ENCODE measurements at places on chromosomes 7 and 10.
A peak's percentile ranks its signal among the peaks of the same experiment; 100 is the strongest.

DNA sequence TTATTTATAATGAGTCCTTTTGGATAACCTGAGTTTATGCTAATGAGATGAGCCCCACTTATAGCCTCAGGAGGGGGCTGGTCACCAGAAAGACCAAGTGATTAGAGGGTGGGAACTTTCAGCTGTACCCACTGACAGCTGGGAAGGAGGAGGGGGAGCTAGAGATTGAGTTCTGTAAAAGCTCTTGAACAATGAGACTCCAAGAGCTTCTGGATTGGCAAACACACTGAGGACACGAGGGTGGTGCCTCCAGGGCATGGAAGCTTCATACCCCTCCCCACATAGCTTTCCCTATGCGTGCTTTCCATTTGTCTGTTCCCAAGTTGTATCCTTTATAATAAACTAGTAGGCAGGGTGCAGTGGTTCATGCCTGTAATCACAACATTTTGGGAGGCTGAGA lies 20.3 kb downstream of the MRPS24 start:
- DNase-seq, result no peak

GRCh38 chr7:26590709-26591108 lies 273.7 kb downstream of the SKAP2 start:
- no peak for DNase-seq

- DNase-seq, result no peak
Observed at GRCh38 chr7:148856578-148856881, 27.6 kb downstream of the EZH2 start.

DNA sequence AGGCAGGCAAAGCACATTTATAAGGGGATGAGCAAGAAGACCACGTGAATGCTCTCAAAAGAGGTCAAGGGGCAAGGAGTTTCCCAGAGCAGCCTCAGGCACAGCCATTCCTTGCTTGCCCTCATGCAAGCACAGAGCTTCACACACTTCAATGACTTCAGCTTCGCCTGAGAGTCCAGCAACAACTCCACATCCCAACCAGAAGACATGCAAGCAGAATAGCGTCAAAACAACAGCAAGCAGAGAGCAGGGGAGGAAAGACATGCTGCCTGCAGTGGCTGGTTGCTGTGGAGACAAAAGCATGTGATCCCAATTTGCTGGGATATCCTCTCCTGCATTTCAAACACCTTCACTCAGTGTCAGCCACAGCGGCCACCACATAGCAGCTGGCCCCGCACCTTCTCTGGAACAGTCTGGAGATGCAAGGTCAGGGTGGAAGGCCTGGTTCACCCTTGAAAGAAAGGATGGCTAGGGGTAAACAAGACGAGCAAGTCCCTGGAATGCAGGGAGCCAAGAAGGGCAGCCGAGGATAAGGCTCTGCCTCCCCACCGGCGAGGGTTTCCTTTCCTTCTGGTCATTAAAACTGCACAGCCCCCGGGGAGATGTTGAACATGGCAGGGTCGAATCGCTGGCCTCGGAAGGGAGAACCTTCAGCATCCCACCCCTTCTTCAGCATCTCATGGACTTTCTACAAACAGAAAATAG lies 60.2 kb upstream of the CAMK2B start:
- no peak for DNase-seq

- no peak for DNase-seq
Observed at GRCh38 chr10:102773320-102773719, 29.6 kb downstream of the WBP1L start.

DNA sequence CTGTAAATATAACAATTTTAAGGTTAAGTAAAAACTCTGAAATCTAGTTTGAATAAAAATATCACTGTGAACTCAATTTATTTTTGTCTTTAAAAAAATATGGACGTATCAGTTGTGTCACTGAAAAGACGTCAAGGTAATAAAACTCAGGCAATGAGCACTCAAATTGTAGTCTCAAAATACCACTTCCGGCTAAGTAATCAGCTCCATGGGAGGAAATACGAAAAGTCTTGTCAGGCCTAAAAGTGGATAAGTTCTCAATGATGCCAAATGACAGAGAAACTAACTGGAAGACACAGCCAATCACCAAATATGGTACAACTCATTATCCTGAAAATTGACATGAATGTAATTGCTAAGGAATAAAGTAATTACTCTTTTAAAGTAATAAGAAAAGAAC lies 719 bp downstream of the CALN1 start:
- no peak for DNase-seq

- no peak for DNase-seq
Observed at GRCh38 chr10:125035136-125035535, 93.2 kb downstream of the ZRANB1 start.

- DNase-seq, result no peak
Observed at GRCh38 chr7:154767821-154768415, 235.0 kb downstream of the PAXIP1 start.

DNA sequence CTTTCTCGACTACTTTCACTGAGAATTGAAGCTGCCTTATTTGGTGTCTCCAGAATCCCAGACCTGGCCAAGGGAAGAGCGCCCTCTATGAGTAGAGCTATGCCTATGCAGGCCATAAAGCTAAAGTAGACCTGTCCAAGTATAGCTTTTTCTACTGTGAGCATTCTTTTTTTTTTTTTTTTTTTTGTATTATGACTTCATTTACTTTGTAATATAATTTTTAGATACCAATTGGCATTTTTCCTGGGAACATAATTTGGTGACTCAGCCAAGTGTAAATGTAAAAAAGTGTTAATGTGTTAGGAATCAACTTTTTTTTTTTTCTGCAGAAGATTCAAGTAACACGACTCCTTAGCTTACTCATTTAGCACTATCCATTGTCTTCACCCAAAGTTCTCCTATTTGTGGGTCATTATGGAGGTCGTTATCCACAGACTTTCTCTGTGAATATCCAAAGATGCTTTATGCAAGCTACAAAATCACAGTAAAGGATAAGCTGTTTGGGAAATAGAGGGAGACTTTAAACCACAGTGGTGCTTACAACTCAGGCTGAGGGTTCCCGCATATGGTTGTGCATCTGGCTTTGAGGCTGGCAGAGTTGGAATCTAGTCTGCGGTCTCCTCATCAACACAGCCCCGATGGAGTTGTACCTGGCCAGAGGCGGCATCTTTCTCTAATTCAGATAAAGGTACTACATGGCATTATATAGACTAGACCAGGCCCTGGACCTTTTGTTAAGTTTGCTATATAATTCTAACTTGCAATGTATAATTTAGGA lies 1040.2 kb upstream of the SORCS1 start:
- peak; percentile 42 for DNase-seq

- DNase-seq, result no peak
Observed at GRCh38 chr10:14200698-14201544, 129.8 kb downstream of the FRMD4A start.

DNA sequence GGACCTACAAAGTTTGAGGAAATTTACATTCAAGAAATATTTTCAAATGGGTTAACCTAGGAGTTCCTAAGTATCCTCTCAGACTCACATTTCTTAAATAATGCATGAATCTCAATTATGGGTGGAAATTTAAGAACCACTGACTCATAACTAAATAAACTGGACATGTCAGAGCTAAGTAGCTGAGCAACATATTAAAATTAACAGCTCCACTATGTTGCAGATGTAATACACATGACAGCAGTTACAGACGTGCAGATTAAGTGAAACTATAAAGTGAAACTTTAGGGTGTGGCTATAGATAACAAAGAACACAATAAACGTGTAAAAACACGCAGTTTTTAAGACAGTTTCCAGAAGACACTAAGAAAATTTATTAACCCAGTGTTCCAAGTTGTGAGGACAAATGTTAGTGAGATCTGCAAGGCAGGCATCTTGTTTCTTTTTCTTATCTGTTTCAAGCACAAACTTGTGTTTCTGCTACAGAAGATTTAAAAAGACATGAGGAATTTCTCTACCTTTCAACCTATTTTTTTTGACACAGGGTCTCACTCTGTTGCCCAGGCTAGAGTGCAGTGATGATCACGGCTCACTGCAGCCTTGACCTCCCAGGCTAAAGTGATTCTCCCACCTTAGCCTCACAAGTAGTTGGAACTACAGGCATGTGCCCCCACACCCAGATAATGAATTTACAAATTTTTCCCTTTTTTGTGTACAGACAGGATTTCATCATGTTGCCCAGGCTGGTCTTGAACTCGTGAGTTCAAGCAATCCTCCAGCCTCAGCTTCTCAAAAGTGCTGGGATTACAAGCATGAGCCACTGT lies 25.3 kb downstream of the DNMBP start:
- no peak for DNase-seq

DNA sequence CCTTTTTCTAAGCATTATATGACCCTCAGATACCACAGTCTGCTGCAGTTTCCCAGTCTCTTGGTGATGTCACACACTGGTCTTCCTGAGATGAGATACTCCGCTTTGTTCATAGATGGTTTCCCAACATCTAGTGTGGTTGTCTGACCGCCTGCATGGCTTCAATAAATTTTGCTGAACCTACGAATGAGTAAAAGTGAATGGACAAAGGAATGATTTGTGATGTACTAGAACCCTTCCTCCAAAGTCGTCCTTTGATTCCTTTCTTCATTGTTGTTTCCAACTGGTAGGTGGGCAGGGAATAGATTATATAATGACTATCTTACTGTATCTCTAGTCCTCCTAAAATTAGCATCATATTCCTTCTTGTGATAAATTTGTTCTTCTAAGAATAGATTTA lies 82.5 kb downstream of the SLC35B4 start:
- DNase-seq, result no peak

- no peak for DNase-seq
Observed at GRCh38 chr7:158110034-158110590, 477.5 kb downstream of the PTPRN2 start.

GRCh38 chr10:101777619-101778145 lies 1.8 kb upstream of the FGF8 start:
- no peak for DNase-seq

Data from left kidney (tissue), 8 donors.